ENCODE measurements at places on chromosomes 2 and 18.

DNA sequence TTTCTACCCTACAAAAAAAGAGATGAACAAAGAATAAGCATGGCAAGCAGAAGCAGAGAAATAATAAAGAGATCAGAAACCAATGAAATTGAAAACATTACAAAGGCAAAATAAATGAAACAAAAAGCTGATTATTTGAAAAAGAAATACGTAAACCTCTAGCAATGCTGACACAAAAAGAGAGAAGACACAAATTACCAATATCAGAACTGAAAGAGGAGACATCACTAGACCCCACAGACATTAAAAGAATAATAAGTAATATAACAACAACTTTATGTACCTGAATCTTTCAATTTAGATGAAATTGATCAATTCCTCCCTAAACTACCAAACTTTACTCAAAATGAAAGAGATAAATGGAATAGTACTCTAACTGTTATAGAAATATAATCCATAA, 75.9 kb downstream of the TMEM163 start:
- DNase-seq = no peak

- DNase-seq = no peak
Observed at GRCh38 chr2:16037808-16038457, 97.6 kb downstream of the MYCN start.

GRCh38 chr2:231298091-231298490, 97.4 kb upstream of the B3GNT7 start:
- DNase-seq = no peak

DNA sequence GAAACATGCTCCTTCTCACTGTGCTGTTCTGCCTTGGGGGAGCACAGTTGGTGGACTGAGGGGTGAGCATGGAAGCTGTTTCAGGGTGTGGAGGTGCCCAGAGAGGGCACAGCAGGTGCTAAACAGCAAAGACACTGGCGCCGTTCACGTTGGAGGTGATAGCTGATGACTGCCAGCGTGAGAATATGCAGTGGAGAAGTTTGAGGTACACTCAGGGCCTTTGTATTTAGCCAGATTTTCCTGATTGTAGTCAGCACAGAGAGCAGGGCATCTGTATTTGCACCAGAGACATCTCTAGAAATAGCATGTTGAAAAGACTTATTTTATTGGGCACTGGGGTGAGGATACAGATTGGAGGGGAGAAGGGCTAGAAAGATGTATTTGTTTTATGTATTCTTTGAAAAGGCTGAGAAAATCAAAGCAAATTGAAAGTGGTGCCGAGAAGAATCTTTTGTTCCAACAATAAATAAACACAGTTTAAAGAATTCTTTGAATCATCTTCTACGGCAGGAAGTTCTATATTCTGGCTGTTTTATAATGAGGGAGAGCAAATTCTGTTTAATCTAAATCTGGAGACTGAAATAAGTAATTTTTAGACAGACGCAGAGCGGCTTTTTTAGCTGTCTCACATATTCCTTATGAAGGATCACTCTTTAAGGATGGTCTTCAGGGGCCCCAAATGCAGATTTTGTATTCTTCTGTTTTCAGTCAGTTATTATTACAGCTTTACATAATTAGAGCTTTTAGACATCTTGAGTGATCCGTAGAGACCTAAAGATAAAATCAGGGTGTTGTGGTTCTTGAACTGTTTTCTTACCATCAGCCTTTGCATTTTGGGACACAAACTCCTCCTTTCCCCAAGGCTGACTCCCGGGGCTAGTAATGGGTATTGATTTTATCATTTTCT, 7.1 kb downstream of the ZNF532 start:
- DNase-seq = no peak

DNA sequence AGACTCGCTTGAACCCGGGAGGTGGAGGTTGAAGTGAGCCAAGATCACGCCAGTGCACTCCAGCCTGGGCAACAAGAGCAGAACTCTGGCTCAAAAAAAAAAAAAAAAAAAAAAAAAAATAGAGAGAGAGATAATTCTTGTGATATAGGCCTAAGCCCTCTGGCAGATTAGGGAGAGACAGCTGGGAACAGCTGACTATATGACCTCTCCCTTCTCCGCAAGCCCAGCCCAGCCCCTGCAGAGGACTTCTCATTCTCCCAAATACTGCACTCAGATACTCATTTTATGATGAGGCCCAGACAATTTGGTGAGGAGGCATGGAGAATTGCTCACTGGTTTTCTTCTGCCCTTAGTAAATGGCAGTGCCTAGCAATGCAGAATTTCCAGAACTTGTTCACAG, 262.0 kb downstream of the HAUS1 start:
- no peak for DNase-seq

- no peak for DNase-seq
Observed at GRCh38 chr2:220227266-220227920, 600.0 kb downstream of the SLC4A3 start.

GRCh38 chr2:202494300-202495229, 118.4 kb downstream of the BMPR2 start:
- no peak for DNase-seq

- DNase-seq = no peak
Observed at GRCh38 chr2:107323946-107324565, 438.1 kb upstream of the ST6GAL2 start.

- no peak for DNase-seq
Observed at GRCh38 chr2:19649785-19650380, 251.9 kb downstream of the TTC32 start.

- no peak for DNase-seq
Observed at GRCh38 chr2:132542953-132543569, 126.5 kb downstream of the GPR39 start.

DNA sequence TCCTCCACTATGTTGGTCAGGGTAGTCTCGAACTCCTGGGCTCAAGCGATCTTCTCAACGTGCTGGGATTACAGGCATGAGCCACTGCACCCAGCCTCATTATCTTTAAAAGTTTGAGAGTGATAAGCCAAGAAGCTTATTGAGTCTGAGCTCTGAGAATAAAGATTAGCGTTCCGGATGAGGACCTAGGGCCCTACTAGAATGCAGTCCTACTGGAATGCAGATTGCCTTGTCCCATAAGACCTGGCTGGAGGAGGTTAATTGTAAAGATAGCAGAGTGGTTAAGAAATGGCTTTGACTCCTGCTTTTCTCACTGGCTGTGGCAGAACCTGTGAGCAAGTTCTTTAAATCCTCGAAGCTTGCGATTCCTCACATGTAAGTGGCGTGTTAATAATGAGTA, 4.0 kb downstream of the VWA3B start:
- no peak for DNase-seq

DNA sequence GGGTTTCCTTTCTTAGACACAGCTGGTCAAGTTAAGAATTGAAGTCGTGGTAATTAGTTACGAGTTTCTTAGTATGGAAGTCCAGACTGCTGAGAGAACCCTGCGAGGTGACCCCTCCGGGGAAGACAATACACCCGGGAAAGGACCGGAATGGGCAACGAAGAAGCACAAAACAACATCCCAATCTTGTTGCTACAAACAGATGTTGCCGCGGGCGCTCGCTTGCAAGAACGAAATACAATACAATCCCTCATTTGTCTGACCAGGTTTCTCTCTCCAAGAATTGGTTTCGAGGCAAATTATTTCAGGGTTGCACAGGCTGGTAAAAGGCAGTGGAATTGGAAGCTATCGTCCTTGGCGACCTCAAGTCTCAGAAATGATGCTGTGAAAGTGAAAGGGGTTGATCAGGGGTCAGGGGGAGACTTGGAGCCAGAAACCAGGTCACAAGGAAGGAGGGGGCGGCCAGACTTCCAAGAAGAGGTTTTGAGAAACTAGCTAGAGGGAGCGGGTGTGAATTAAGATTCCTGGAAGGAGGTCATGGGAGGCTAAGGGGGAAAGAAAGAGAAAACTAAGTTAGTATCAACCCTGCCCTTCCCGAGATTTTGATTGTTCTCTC, 401.9 kb downstream of the HRH4 start:
- no peak for DNase-seq

DNA sequence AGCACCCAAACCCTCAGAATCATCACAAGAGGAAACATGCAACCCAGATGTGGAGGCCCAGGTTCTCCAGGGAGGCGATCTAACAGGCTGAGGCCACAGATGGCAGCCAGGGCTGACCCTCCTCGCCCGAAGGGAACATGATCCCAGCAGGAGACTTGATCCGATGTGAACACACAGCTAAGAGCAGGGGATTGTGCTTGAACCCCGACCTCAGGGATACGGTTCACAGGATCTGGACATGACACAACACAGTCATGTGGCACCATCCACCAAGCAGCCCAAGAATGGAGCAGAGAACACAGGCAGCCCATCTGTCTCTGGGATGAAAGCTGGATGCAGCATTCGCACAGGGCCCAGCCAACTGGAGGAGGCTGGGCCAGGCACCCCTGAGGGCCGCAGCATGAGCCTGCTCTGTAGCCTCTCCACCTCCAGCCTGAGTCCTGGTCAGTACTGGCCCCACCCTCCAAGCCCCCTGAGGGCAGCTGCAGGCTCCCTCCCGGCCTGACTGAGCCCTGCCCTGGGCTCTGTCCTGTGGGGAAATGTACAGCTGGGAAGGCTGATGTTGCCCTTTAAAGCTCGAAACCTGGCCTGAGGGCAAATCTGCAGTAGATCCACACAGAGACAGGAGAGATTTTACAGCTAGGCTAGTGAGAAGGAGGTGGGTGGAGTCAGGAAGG, 39.0 kb downstream of the AQP12A start:
- DNase-seq = no peak

DNA sequence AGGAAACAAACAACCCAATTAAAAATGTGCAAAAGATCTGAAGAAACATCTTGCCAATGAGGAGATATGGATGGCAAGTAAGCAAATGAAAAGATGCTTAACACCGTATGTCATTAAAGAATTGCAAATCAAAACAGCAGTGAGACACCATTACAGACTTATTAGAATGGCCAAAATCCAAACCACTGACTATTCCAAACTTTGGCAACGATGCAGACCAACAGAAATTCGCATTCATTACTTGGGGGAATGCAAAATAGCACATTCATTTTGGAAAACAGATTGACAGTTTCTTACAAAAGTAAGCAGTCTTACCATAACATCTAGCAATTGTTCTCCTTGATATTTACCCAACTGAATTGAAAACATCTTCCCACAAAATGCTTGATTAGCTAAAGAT, 1118.7 kb downstream of the SUCLG1 start:
- no peak for DNase-seq

DNA sequence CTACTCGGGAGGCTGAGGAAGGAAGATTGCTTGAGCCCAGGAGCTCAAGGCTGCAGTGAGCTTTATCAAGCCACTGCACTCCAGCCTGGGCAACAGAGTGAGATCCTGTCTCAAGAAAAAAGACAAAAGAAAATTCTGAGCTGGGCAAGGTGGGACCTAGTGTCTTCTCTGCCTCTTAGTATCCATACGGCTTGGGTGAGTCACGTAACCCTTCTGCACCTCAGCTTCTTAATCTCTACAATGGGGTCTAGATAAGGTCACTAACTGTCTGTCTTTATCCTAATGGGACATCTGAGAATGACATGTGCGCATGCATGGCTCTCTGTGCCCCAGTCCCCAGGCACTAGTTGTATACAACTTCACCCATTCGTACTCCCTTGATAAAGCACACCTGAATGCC, 53.4 kb upstream of the TLK1 start:
- DNase-seq = no peak

DNA sequence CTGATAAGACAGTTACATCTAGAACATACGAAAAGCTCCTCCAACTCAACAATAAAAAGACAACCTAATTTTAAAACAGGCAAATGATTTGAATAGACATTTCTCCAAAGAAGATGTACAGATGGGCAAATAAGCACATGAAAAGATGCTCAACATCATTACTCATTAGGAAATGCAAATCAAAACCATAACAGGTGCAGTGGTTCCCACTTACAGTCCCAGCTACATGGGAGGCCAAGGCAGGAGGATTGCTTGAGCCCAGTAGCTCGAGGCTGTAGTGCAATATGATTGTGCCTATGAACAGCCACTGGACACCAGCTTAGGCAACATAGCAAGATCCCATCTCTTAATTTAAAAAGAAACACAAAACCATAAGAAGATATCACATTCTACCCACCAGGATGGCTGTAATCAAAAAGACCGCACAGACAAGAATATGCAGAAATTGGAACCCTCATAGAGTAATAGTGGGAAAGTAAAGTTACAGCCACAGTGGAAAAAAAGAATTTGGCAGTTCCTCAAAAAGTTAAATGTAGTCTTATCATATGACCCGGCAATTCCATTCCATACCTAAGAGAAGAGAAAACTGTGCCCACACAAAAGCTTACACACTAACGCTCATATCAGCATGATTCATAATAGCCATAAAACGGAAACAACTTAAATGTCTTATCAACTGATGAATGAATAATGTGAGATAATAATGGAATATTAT, 30.5 kb upstream of the ARMC9 start:
- DNase-seq = no peak

GRCh38 chr18:35915056-35915455, 57.4 kb upstream of the RMP24 start:
- no peak for DNase-seq

DNA sequence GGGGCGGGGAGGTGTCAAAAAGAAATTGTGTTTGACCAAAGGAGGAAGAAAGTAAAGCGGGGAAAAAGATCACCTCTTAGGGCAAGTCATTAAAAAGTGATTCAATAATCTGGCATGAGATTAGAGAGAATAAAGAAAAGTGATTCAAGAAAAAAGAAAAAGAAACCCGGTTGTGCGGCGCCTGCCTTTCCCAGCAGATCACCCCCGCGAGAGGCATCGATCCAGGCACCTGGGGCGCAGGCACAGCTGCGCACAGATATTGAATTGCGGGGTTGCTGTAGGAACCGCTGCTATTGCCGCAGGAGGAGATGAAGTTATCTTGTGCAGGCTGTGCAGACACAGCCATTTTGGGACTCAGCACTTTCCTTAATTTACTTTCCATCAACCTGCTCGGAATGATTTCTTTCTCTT, 71.2 kb downstream of the PLB1 start:
- DNase-seq = no peak

- DNase-seq = no peak
Observed at GRCh38 chr2:70280242-70280798, 13.2 kb downstream of the SNRPG start.

DNA sequence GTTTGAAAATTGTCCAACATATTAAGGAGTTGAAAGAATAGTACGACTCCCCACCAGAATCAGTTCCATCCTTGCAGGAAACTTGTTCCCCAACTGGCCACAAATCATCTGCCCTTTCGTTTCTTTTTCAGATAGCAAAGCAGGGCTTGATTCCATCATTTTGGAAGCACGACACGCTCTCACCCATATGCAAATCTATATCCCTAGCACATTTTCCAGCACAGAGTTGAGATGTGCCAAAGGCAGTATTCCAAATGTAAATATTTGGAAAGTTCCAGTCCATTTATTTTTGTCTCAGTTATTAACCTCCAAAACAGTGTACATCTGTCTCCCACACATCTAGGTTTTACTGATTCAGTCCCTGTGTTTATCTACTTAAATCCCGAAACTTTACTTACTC, 128.8 kb upstream of the BCL2L11 start:
- DNase-seq = no peak

- no peak for DNase-seq
Observed at GRCh38 chr18:40469316-40469715, 1485.7 kb upstream of the PIK3C3 start.

- peak; percentile 71 for DNase-seq
Observed at GRCh38 chr2:98508709-98509066, 64.0 kb downstream of the INPP4A start.

Measured in Right ventricle myocardium superior (tissue), 1 donor.